Stimulated activated CD8-positive, alpha-beta memory T cell treated with anti-CD3 and anti-CD28 coated beads, Interleukin-12 subunit alpha, Interleukin-12 subunit beta, amount 100 ng/mL, for 1 hour (primary cell): ENCODE measurements at places on chromosomes 1 and 21.

DNA sequence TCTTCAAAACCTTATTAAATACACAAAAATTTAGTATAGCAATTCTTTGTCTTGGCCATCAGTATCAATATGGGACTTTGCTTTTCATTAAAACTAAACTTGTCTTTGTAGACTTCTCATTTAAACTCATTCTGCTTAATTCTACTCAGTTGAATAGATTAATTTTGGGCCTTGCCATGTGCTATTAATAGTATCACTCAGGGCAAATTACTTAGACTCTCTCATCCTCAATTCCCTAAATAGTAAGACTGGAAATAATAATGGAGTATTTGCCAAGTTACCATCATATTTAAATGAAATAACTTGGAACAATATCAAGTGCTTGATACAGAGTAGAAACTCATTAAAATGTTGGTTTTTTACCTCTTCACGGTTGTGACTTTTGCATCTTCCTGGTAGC is 13.4 kb downstream of the HOOK1 start:
- no peak for DNase-seq

- no peak for DNase-seq
Measured at GRCh38 chr1:172144445-172145061, 275.9 kb upstream of the C1orf105 start.

- DNase-seq, result no peak
Measured at GRCh38 chr1:168897249-168897648, 168.2 kb upstream of the DPT start.

- no peak for DNase-seq
Measured at GRCh38 chr21:40208206-40208947, 341.1 kb downstream of the PCP4 start.

DNA sequence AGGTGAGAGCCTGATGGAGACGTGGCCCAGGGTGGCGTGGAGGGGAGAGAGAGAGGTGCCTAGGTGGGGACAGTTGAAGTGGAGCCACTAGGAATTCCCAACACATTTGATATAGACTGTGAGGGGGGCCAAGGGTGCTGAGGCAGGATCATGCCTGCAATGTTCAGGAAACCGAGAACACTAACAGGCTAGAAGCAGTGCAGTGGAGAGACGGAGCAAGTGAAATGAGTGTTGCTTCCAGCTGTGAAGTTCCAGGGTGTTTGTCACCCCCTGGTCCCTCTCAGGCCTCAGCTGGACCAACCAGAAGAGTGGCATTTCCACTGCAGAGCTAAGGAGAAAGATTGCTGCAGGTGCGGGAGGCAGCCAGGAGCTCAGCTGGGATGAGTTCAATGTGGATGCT is 127.1 kb downstream of the RIPK4 start:
- no peak for DNase-seq

DNA sequence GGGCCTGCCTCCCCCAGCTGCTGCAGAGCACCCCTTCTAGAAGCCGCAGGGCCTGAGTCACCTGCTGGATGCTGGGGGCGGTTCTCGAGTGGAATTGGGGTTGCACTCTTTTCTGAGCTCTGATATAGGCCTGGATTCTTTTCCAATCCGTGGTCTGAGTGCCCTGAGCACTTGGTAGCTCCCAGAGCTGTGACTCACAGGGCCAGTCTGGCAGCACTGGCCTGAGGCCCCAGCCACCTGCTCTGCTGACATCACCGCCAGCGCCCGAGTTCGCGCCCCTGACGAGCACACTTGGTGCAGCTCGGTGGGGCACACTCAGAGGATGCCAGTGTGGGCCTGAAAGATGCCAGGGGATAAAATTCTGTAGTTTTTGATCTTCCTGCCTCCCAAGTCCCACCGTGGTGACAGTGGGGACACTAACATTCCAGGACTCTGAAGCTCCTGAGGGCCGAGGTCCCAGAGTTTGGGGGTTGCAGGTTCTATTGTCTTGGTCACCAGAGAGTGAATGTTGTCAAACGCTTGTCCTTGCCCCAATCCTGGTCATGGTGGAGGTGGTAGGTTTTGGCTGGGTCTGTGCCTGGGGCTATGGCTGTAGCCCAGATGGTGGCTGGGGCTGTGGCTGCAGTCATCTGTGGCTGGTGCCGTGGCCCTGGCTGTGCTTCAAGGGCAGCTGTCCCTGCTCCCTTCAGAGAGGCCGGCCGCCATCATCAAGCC is 74.6 kb downstream of the OBSCN start:
- no peak for DNase-seq

DNA sequence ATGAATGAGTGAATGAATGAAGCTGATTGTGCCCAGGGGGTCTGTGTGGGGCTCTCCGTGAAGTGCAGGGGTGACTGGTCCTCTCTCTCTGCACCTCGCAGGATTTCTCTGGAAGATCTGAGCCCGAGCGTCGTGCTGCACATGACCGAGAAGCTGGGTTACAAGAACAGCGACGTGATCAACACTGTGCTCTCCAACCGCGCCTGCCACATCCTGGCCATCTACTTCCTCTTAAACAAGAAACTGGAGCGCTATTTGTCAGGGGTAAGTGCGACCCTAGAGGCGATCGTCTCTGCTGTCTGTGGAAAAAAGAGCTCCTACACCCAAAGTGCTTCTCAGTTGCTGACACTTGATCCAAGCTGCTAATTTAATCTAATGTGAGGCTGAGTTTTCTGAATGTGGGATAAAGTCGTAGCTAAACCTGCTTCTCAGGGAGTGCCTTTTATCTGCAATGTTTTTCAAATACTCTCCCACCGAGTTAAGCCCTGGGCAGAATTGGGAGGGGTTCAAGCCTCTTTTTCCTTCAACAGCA is 101.7 kb downstream of the HUNK start:
- DNase-seq, result no peak

DNA sequence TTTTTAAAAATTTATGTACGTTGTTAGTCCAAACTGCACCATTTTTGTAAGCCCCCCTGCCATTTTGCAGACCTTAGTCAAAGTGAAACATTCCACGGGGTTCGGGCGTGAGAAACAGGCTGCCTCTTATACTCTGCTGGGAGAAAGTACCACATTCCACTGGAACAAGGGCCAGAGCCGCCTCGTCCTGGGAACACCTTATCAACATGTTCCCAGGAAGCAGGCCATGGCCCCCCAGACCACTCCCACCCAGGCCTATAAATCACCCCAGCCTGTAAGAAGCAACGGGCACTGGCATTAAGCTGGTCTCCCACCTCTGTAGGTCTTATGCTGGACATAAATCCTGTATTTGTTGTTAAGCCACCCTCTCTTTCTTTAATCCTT is 854 bp upstream of the ZRANB2 start:
- DNase-seq, result no peak

- no peak for DNase-seq
Measured at GRCh38 chr1:2474104-2474844, 1.8 kb upstream of the PLCH2 start.

DNA sequence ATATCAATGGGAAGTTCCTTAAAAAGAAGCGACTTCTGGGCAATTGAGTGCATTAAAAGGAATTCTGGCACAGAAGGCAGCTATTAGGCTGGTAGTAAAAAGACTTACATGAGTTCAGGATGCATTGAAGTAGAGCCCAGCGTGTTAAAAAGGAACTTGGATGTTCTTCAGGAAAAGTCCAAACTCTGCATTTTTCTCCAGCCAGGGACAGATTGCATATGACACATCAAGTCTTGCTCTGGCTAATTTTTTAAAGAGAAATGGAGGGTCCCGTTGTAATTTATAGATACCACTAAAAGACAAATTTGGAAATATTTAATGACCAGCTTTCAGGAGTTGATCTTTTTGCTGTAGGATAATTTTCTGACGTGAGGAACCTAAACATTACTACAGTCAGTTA is 1.2 kb downstream of the TPRG1L start:
- no peak for DNase-seq

DNA sequence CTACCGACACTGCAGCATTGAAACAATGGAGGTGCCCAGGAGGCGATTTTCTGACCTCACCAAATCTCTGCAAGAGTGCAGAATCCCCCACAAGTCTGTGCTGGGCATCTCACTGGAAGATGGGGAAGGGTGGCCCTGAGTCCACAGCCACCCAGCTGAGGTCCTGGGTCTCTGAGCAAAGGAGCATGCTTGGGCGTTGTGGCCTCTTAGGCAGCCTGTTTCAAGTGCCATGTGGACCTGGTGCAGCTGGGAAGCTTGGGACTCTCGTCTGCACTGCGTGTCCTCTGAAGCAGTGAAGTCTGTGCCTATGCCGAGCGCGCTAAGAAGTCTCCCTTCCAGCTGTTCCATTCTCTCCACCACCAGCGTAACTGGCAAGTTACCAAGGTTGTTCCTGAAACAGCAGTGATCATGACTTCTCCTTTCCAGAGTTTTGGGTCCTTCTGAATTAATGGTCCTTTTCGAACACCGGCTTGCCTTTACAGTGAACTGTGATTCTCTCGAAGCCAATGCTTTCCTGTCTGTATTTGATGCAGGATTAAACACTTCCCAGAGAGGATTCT is 5.0 kb upstream of the PLA2G2C start:
- no peak for DNase-seq

DNA sequence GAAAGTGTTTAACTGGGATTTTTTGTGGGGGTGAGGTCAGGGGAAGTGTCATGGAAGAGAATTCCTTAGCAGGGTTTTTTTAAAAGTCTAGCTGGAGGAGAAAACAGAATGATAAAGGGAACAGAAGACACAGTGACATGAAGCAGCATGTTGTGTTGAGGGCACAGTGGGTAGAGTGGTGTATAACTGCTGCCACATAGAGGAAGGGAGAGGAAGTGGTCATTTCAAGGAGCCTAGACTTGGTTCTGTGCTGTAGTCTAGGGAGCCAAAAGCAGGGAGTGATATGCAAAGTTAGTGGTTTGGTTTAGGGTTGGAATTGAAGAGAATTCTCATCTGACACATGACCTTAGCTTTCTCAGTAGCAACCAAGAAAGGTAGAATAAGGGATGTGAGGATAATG is 10.2 kb downstream of the EEIG2 start:
- no peak for DNase-seq

DNA sequence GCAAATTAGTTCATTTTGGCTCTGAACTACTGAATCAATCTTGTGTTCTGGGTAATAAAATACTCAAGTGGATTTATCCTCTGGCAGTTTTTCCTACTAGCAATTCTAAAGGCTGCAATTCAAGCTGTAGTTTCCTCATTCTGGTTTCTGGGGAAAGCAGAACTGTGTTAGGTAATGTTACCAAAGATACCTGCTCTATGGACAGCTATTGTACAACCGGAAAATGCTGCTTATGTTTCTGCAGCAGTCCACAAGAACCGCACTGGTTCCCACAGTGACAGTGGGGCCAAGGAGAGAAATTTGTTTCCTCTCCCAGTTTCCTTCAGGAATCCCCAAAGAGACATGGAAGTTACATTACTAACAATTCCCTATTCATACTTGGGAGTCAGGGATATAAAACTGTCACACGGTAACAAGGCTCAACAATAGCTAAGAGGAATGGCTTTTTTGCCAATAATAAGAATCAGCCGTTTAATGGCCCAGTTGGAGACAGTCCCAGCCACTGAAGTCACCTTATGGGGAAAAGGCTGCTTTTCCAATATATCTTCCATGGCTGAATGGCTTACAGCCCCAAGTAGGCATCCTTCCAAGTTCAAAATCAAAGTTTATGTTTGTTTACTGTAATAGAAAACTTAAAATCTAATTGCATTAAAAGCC is 52.6 kb downstream of the PCNX2 start:
- DNase-seq, result no peak

DNA sequence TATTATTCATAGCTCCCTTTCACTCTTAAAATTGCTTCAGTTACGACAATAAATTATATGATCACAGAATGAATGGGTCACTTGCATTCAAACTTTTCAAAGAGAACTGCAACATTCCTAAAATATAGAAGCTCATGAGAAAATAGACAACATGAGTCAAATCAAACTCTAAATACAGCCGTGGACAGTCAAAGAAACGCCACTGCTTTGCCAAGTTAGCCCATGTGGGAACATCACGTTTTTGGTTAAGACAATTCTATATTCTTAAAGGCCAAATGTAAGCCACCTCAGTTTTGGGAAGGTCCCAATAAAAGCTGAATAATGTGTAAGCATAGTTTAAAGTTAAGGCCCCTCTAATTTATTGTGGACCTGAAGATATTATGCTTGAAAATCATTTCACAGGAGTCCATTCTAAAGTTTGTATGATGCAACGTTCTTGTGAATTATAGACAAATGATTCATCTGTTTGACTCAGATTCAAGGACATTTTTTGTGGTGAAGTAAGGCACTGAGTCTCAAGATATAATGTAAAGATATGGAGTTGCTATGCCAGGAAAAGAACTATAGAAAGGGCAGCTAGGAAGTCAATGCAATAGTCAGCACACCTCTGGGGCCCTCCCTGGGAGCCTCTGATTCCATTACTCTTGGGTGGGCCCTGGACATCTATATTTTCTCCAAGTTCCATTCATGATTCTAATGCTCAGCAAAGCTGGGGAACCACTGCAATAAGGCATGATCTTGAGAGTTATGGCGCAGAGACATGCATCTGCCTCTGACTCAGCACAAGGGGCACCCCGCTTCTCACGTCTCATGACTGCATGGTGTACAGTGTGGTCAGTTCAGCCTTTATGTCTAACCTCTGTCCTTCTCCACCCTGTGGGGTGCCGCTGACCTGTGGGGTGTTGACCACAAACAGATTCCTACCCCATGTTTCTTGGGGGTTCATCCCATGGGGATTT is 33.9 kb downstream of the ETS2 start:
- DNase-seq, result no peak

DNA sequence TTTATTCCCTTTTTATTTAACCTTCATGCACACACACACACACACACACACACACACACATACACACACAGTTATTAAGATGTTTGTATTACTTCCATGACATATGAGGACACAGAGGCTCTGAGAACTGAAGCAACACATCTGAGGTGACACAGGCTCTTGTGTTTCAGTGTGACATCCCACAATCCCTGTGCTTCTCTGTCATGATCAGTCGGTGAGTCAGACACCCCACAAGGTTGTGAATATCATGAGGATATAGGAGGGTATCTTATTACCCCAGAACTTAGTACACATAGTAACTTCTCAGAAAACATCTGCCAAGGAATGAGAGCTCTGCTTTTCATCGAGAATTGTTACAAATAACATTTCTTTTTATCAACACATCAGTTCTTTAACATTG is 459.3 kb downstream of the PLPP3 start:
- DNase-seq, result no peak

- DNase-seq, result no peak
Measured at GRCh38 chr1:212858461-212859265, 588 bp downstream of the FLVCR1 start.

- no peak for DNase-seq
Measured at GRCh38 chr1:65189576-65190115, 41.6 kb downstream of the AK4 start.

- DNase-seq, result no peak
Measured at GRCh38 chr1:185487936-185488335, 170.9 kb upstream of the IVNS1ABP start.

DNA sequence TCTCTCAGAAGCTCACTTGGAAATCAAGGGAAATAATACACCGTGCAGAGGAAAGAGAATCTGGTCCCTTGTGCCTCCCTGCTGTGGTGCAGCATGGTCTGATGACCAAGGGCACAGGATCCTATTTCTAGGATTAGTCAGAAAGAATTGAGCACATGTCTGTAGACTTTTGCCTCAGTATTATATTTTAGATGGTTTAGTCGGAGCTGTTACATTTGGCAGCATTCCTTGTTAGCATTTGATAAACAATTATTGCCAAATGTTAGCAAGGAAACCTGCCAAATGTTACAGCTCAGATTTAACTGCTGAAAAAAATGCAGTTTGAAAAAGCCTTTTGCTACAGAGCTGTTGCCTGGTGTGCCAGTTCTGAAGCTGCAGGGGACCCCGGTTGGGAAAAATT is 183.5 kb upstream of the DPYD start:
- no peak for DNase-seq
